ENCODE measurements at places on chromosomes 2 and 18. TPM values are rescaled to one million over a fixed set of nuclear protein-coding genes. Genes with fewer than 3 reads are reported as not detected.

GRCh38 chr2:218465987-218466633 lies 47.2 kb downstream of the VIL1 start:
- H3K27ac ChIP-seq = no peak overlapping the region
- H3K27me3 ChIP-seq = no peaks in the 10 kb centered on the region
- no peaks in the 10 kb centered on the region for H3K4me1 ChIP-seq
- no peak for DNase-seq
- no peaks in the 10 kb centered on the region for H3K36me3 ChIP-seq

GRCh38 chr2:210515911-210516310 lies 39.4 kb upstream of the LANCL1 start:
- DNase-seq = no peak
- no peaks in the 10 kb centered on the region for H3K36me3 ChIP-seq
- H3K4me1 ChIP-seq = no peaks in the 10 kb centered on the region
- H3K27ac ChIP-seq = no peak overlapping the region
- no peak overlapping the region for H3K4me3 ChIP-seq

DNA sequence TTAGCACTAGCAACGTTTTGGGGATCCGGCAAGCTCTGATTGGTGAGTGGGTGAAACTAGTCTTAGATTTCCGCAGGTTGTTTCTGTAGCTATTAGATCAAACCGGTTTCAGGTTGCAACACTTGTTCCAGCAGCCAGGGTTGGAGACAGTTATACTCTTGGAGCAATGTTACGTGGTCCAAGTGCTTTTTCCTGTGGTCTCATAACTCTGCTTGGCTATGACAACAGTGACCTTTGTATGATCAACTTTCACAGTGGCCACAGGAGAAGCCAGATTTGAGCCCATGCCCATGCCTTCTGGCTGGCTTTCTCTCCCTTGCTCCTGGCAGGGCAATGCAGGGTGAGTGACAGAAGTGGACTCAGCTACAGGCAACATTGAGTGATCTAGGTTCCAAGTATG lies 84.5 kb upstream of the TAF1B start:
- H3K4me1 ChIP-seq = no peaks in the 10 kb centered on the region
- H3K36me3 ChIP-seq = no peaks in the 10 kb centered on the region
- H3K4me3 ChIP-seq = no peak overlapping the region
- H3K27ac ChIP-seq = no peak overlapping the region

DNA sequence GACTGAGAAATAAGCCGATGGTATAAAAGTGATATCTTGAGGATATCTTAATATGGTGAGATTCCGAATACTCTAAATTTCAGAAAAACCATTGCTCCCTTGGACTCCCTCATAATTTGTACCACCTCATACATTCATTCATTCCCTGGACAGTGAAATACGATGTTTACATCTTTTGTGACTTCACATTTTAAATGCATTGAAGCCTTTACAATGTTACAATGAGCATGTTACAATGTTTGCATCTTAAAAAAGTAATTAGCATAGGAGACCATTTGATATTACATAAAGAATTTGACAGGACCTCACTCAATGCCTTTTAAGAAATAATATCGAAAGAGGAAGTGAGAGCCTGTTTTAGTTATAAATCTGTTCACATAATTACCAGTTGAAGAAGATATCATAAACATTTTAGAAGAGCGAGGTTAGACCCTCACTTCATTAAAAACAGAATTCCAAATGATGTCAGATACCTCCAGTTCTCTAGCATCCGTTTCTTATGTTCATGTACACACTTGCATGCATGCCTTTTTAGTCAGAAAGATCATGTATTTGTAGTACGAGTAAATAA lies 372.0 kb downstream of the ARHGAP15 start:
- H3K4me3 ChIP-seq = no peak overlapping the region
- no peaks in the 10 kb centered on the region for H3K36me3 ChIP-seq
- DNase-seq = no peak
- no peaks in the 10 kb centered on the region for H3K27me3 ChIP-seq

DNA sequence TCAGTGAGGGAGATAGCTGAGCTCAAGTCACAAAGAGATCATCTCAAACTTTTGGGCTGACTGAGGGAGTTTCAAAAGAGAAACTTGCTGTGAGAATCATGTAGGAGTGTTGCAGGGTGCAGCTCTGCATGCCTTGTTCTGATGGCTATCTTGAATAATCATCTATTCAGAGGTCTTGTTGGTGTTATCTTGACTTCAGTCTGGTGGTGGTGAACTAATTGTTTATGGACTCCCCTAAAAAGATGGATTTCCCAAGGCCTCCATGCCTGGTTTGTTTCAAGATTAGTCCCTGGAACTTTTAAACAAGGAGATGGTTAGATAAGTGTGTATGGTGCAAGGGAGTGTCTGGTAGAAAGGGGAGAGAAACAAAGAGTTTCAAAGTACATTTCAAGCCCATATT lies 29.8 kb downstream of the SLC39A6 start:
- H3K4me1 ChIP-seq = no peaks in the 10 kb centered on the region
- DNase-seq = no peak
- H3K4me3 ChIP-seq = no peak overlapping the region
- no peaks in the 10 kb centered on the region for H3K36me3 ChIP-seq

- H3K36me3 ChIP-seq = no peaks in the 10 kb centered on the region
- no peaks in the 10 kb centered on the region for H3K27me3 ChIP-seq
- H3K4me1 ChIP-seq = no peaks in the 10 kb centered on the region
- H3K4me3 ChIP-seq = no peak overlapping the region
- no peak for DNase-seq
These were observed 37.8 kb upstream of the ZNF397 start for GRCh38 chr18:35203067-35203466.

DNA sequence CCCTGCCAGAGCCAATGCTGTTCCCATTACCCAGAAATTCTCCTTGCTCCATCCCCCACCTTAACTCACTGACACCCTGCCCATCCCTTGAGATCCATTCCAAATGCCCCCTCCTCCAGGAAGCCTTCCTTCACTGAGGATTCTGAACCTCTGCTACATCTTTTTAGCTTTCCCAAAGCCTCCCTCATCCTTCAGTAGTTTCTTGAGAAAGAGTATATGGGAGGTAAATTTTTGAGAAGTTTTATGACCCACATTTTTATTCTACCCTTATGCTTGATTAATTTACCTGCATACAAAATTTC lies 93.1 kb downstream of the INHBB start:
- no peaks in the 10 kb centered on the region for H3K36me3 ChIP-seq
- no peak for DNase-seq
- no peak overlapping the region for H3K4me3 ChIP-seq
- H3K27ac ChIP-seq = no peak overlapping the region

- no peak overlapping the region for H3K27ac ChIP-seq
- H3K4me3 ChIP-seq = peak overlapping the region; percentile 37
- H3K4me1 ChIP-seq = no peaks in the 10 kb centered on the region
- H3K27me3 ChIP-seq = no peaks in the 10 kb centered on the region
- no peak for DNase-seq
These were observed 1.1 kb downstream of the ARHGAP28 start for GRCh38 chr18:6730416-6731221.

DNA sequence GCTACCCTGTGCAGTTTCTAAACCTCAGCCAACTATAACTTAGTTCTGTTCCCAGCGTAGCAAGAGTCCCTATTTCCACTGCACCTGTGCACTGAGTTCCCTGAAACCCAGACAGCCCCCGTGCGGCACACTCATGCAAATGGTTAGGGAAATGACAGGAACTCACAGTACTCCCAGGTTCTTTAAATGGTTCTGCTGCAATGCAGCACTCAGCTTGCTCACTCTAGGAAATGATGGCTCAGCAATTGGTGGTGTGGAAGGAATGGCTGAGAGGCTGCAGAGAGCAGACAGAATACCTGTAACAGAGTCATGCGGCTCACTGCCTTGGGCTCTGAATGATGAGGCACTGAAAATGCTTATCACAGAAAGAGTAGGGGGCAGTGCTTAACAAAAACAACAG lies 143.0 kb downstream of the RAD51AP2 start:
- no peak for DNase-seq
- no peaks in the 10 kb centered on the region for H3K36me3 ChIP-seq
- no peak overlapping the region for H3K27ac ChIP-seq
- H3K27me3 ChIP-seq = no peaks in the 10 kb centered on the region
- H3K4me3 ChIP-seq = no peak overlapping the region

The TWIST2 gene
- 0.18 TPM for total RNA-seq

The OTOS gene
- total RNA-seq = not detected

The VWA3B gene
- total RNA-seq = not detected

Data from right lobe of liver (tissue), 6 donors.